ENCODE measurements at places on chromosomes 6 and 20. TPM values are rescaled to one million over a fixed set of nuclear protein-coding genes. Genes with fewer than 3 reads are reported as not detected.
A peak's percentile ranks its signal among the peaks of the same experiment; 100 is the strongest.

- no peak for DNase-seq
These were observed 3.8 kb downstream of the TRAF3IP2 start for GRCh38 chr6:111601886-111602285.

GRCh38 chr6:101114703-101115102 is 233.6 kb upstream of the ASCC3 start:
- no peak for DNase-seq

- no peak for DNase-seq
These were observed 73.1 kb downstream of the PRND start for GRCh38 chr20:4794846-4795245.

GRCh38 chr6:150332939-150333584 is 35.8 kb upstream of the IYD start:
- no peak for DNase-seq

GRCh38 chr6:72446430-72446829 is 175.4 kb upstream of the KCNQ5 start:
- no peak for DNase-seq

GRCh38 chr6:89554106-89554505 is 84.4 kb downstream of the LYRM2 start:
- DNase-seq, result no peak

DNA sequence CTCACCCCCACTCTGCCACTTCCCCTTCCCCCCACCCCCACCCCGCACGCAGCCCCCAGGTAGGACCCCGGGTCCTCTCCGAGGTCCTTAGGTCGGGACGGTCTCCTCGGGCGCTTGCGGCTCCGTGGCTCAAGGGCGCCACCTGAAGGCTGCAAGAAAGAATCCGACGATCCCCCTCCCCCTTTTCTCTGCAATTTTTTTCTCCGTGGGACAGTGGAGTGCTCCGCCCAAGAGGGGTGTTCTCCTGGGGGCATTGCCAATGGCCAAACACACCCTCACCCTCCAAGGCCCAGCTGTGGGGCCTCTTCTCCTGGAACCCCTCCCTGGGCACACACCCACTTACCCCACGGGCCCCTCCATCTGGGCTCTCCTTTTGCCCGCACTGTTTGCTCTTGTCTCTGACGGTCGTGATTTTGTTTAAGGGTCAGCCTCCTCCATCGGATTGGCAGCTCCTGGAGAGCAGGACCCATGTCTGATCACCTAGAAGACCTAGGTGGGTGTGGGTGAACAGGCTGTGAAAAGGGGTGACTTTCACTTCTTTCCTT is 1.1 kb upstream of the TMEM74B start:
- DNase-seq, result peak; percentile 70

DNA sequence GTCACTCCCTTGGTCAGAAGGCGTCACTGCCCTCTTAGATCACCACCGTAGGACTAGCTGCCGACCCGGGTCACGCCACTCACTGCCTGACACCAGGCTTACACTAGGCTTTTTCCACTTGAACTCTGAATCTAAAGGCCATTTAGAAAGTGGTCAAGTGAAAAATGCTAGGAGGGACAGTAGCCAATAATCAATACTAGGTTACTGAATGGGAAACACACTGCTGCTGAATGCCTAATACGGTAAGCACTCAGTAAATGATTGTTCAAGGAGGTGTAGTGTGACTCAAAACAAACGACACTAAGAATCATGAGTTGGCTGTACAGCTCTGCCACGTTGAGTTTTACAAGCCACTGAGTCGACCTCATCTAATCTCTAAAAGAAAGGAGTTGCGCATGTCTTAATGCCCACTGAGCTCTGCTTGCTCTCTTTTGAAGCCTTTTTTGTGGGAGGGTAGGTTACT is 760 bp upstream of the IBTK start:
- no peak for DNase-seq

The CST2 gene
- not detected for total RNA-seq

The TRMT11 gene
- 32.7 TPM for total RNA-seq

The LY6G6D gene
- total RNA-seq, result not detected

The CCN6 gene
- not detected for total RNA-seq

The TLDC2 gene
- total RNA-seq, result 0.17 TPM

Measured in WTC11 (cell line).